ENCODE measurements at places on chromosomes 3 and 15.
A peak's percentile ranks its signal among the peaks of the same experiment; 100 is the strongest.

DNA sequence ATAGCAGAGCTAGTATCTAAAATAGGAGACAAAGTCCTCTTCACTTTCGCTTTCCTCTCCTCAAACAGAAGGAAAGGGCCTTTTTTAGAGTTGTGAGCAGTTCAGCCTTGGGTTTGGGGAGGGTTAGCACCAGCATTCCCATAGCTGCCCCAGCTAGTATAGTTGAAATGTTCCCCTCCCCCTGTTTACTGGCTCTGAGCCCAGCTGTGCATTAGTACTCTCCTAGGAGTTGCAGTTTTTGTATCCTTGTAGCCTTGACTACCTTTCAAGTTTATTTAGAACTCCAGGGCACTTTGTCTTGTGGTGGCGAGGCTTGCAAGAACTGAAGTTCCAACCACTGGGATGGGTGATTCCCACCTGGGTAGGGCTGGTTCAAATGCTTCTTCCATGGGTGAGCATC is 245.1 kb upstream of the NAALADL2 start:
- no peak for DNase-seq

DNA sequence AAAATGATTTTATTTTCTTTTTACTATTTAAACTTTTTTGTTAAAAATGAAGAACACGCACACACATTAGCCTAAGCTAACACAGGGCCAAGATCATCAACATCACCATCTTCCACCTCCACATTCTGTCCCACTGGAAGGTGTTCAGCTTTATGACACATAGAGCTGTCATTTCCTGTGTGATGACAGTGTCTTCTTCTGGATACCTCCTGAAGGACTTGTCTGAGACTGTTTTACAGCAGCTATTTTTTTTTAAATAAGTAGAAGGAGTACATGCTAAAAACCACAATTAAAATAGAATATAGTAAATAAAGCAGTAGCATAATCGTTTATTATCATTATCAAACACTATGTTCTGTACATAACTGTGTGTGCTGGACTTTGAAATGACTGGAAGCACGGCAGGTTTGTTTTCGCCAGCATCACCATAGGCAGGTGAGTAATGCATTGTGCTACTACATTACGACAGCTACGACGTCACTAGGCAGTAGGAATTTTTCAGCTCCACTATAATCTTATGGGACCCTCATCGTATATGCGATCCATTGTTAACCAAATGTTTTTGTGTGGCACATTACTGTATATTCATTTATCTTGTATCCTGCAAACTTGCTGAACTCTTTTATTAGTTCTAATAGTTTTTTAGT is 72.8 kb downstream of the KLF15 start:
- no peak for DNase-seq

DNA sequence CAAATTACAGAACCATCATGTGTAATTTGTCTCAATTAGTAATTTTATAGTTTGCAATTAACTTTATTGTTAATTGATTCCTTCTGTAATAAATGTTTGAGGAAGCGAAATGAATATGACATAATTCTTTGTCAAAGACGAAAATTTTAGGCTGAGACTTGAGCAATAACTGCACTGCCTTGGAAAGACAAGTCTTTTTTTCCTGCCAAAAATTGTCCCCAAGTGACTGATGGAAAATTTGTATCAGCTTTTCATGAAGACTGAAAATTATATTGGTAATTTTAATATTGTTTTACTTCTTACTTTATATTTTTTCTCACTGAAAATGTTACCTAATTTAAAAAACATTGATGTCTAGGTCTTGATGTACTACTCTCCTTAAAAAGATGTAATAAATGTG is 622.6 kb downstream of the NLGN1 start:
- DNase-seq = no peak

DNA sequence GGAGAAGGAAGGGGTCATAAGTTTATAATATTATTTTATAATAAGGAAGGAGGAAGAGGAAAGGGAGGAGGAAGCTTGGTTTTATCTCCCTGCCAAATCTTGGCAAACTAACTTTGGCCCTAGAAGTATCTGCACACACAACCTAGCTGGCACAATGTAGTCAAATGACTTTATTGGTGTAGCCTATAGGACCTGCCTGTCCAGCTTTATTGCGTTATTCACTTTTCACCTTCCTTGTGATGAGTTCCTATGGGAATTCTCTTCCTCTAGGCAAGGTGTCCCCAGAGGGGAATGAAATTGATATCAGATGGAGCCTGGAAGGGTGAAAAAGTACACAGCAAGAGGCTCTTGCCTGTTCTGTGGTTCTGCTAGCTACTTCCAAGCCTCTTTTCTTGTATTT is 111.2 kb upstream of the SLC25A36 start:
- DNase-seq = no peak

- DNase-seq = no peak
These were observed 16.4 kb downstream of the TM4SF18 start for GRCh38 chr3:149317072-149317471.

- DNase-seq = no peak
These were observed 14.0 kb downstream of the RCN2 start for GRCh38 chr15:76945494-76946093.

- DNase-seq = no peak
These were observed 4.8 kb upstream of the CDAN1 start for GRCh38 chr15:42741710-42742109.

- no peak for DNase-seq
These were observed 156.6 kb downstream of the RPLP1 start for GRCh38 chr15:69609176-69609575.

DNA sequence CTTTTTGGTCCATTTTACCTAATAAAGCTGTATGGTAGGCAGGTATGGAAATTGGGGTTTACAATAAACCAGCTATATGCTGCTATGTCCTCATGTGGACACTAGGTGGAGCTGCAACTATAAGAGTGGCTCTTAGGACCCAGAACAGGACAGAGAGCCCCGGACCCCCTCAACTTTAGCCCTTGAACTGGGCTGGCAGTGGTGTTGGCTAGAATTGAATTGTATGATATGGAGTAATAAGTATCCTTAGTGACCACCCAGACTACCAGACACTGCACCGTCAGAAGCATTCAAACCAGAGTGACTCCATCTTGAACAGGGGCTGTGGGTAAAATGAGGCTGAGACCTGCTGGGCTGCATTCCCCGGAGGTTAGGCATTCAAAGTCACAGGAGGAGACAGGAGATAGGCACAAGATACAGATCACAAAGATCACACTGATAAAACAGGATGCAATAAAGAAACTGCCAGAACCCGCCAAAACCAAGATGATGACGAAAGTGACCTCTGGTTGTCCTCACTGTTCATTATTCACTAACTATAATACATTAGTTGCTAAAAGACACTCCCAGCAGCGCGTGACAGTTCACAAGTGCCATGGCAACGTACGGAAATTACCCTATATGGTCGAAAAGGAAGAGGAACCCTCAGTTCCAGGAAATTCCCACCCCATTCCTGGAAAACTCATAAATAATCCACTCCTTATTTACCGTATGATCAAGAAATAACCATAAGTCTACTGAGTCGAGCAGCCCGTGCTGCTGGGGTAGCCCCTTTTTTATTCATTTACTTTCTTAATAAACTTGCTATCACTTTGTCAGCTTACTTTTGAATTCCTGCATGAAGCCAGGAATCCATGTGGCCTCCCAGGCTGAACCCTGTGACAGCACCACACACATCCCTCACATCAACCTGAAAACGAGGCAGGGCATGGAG is 68.7 kb upstream of the BLM start:
- DNase-seq = peak; percentile 87

- no peak for DNase-seq
These were observed 271.4 kb upstream of the RARB start for GRCh38 chr3:25156626-25157025.

DNA sequence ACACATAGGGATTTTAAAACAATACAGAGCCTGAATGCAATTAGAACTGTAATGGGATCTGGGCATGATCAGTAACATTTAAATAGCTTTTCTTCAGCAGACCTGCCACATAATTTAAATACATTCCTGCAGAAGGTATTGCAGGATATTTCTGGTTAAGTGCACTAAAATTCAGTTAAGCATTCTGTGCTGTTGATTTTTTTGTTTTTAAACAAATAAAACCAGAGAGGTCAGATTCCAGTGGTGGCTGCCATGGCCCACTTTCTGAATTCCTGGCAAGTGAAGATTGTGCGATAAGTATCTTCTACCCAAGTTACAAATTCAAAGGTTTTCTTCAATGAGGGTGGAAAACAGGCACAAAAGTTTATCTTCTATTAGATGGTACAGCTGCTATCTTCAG is 98.7 kb downstream of the RAP2B start:
- no peak for DNase-seq

GRCh38 chr3:72462595-72463011 is 385.6 kb downstream of the SHQ1 start:
- peak; percentile 68 for DNase-seq

- no peak for DNase-seq
These were observed 31.6 kb downstream of the BTD start for GRCh38 chr3:15633159-15633558.

GRCh38 chr3:38645601-38646000 is 3.9 kb downstream of the SCN5A start:
- no peak for DNase-seq

- DNase-seq = no peak
These were observed 541.8 kb downstream of the NLGN1 start for GRCh38 chr3:173939331-173939730.

DNA sequence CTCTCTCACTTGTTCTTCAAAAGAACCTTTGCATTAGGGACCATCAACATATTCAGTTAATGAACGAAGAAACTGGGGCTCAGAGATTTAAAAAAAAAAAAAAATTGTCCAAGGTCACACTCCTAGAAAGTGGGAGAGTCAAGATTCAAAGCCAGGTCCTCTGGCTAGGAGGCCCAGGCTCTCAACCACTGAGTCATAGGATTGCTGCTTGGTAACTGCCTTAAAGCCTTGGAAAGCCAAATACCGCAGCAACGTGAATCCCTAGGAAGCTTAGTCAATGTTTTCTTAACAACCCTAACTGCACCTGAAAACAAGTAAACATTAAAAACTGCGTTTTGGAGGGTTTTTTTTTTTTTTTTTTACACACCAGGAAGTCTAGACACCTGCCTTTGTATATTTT is 156.8 kb downstream of the WNT5A start:
- DNase-seq = no peak

GRCh38 chr3:16033889-16034687 is 140.4 kb upstream of the GALNT15 start:
- DNase-seq = no peak

GRCh38 chr15:93730724-93731123 is 500.6 kb upstream of the MCTP2 start:
- no peak for DNase-seq

- no peak for DNase-seq
These were observed 162.5 kb downstream of the AKAP13 start for GRCh38 chr15:85542895-85543331.

GRCh38 chr15:56839641-56840040 is 78.8 kb upstream of the TCF12 start:
- no peak for DNase-seq

DNA sequence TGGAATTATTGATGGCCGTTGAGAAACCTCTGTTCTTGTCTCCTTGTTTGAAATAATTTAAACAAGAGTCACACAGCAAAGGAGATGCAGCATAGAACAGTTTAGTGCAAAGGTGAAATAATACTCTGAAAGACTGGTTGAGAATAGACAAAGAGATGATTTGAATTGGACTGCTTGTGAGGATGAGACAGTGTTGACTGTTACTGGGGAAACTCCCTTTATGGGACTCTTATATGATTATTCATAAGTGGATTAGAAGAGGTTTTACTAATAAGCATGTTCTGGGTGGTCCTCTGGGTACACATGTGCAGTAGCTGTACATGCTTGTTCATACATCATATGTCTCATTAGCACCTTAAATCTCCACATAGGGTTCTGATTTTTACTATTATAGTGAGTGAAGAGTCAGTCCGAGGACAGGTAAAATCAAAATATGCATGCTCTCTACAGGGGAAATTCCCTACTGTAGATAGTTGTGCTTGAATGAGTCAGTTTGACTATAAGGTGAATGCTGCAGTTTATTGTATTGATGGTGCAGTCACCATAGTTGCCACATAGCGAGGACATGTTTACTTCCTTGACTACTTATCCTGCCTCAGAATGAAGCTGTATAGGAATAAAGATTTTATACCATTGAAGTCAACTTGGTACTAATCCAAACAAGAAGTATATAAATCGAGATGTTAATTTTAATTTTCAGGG is 498.7 kb downstream of the CNTN6 start:
- DNase-seq = no peak

DNA sequence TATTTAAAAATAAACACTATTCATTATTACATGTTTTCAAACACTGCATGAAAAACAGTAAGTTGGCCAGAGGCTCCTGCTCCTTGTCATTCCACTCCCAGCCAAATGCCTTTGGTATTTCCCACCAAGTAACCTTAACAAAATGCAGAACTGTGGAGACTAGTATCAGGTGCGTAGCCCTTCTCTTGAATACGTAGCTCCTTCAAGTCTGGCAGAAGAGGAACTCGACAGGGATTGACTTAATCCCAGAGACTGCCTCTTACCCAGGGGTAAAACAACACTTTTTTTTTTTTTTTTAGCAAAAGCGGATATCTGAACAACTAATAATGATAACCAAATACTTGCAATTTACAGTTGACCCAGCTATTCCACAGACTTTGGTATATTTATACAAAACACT is 738 bp downstream of the COMMD2 start:
- no peak for DNase-seq

DNA sequence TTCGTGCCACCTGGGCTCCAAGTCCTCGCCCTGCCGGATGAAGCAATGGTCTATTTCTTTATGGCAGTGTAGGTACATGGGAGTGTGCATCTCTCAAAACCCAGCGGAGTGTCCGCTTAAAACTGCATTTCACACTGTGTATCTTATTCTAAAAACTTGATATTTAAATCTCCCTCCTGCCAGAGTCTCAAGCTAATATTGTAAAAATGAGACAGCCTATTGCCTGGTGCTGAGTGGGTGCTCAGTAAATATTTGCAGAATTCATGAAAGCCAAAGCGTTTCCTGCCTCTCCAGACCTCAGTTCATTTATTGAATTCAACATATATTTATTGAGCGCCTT is 330 bp upstream of the TBC1D2B start:
- DNase-seq = no peak

DNA sequence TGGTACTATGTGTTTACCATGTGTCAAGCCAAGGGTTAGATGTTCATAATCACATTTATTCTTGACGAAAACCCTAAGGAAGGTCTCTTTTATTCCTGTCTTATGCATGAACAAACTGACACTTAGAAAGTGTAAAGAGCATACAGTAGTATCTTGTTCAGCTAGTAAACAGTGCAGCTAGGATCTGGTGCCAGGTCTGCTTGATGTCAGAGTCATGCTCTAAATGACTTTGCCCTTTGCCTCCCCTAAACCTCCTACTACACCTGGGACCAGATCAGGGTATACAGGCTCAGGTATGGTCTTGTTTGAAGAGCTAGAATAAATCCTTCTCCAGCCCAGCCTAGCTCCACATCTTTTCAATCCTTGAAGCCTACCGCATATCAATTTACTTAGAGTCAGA is 232.4 kb downstream of the ADAMTSL3 start:
- DNase-seq = no peak
